ENCODE measurements at places on chromosomes 5 and 9. TPM values are rescaled to one million over a fixed set of nuclear protein-coding genes. Genes with fewer than 3 reads are reported as not detected.

- no peak overlapping the region for H3K4me3 ChIP-seq
- H3K27me3 ChIP-seq, result no peaks in the 10 kb centered on the region
- H3K36me3 ChIP-seq, result no peaks in the 10 kb centered on the region
- no peak for DNase-seq
Measured at GRCh38 chr9:137611623-137612609, 6.4 kb downstream of the ARRDC1 start.

- no peaks in the 10 kb centered on the region for H3K36me3 ChIP-seq
- H3K27me3 ChIP-seq, result no peaks in the 10 kb centered on the region
- H3K4me1 ChIP-seq, result no peaks in the 10 kb centered on the region
- no peak for DNase-seq
- H3K27ac ChIP-seq, result no peak overlapping the region
Measured at GRCh38 chr5:109164001-109164400, 245.8 kb downstream of the PJA2 start.

DNA sequence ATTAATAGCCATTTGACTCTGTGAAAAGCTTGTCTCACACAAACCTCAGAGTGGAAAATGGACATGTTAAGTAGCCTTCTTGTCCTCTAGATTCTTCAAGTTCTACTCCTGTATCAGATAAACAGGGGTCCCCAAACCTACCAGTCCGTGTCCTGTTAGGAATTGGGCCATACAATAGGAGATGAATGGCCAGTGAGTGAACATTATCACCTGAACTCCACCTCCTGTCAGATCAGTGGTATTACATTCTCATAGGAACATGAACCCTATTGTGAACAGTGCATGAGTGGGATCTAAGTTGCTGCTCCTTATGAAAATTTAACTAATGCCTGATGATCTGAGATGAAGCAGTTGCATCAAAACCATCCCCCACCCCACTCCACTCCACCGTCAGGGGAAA, 136.3 kb downstream of the TMEM232 start:
- H3K4me3 ChIP-seq, result no peak overlapping the region
- no peak for DNase-seq
- H3K27ac ChIP-seq, result no peak overlapping the region
- H3K4me1 ChIP-seq, result no peaks in the 10 kb centered on the region

- H3K4me3 ChIP-seq, result no peak overlapping the region
- no peaks in the 10 kb centered on the region for H3K36me3 ChIP-seq
- no peak overlapping the region for H3K27ac ChIP-seq
- no peaks in the 10 kb centered on the region for H3K4me1 ChIP-seq
- no peak for DNase-seq
- no peaks in the 10 kb centered on the region for H3K27me3 ChIP-seq
Measured at GRCh38 chr5:164233791-164234190, 728.4 kb downstream of the MAT2B start.

GRCh38 chr9:83960991-83961390, 19.0 kb downstream of the HNRNPK start:
- DNase-seq, result no peak
- H3K27me3 ChIP-seq, result no peaks in the 10 kb centered on the region
- no peak overlapping the region for H3K27ac ChIP-seq
- H3K4me1 ChIP-seq, result no peaks in the 10 kb centered on the region

- H3K4me1 ChIP-seq, result no peaks in the 10 kb centered on the region
- H3K36me3 ChIP-seq, result no peaks in the 10 kb centered on the region
- no peak for DNase-seq
- no peak overlapping the region for H3K4me3 ChIP-seq
Measured at GRCh38 chr5:15254607-15255006, 245.4 kb upstream of the FBXL7 start.

DNA sequence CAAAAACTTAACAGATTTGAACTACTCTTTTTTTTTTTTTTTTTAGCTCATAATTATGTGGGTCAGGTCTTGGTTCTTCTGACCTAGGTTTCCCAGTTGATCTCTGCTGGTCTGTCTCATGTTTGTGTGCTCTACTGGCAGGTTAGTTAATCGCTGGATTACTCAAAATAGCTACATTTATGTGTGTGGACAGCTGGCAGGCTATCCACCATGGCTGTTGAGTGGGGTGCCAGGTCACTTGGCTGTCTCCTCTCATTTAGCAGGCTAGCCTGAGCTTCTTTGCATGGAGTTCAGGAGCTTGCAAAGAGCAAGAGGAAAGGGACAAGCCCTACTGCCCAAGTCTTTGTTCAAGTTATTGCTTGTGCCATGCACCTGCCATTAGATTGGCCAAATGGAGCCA, 9.3 kb downstream of the ADCY2 start:
- no peak overlapping the region for H3K27ac ChIP-seq
- H3K27me3 ChIP-seq, result no peaks in the 10 kb centered on the region
- no peak overlapping the region for H3K4me3 ChIP-seq

DNA sequence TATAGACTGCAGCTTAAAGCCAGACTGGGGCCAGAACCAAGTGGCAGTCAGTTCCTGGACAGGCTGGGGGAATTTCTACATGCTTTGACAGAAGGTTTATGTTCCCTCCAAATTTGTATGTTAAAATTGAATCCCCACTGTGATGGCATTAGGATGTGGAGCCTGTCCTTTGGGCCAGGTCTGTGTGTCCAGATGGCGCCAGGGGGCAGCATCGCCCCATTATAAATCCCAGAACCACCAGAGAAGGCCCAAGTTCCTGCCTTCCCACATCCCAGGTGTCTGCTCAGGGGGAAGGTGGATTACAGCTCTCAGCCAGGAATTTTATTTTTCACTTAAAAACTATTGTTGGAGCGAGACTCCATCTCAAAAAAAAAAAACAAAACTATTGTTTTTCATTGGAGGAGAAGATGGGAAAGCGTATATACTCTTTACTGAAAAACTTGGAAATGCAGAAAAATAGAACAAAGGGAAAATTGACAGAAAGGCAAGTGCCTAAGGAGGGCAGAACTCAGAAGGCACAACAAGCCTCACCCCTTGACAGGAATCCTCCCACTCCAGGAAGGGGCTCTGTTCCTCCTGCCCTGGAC, 5.0 kb downstream of the IL3 start:
- no peaks in the 10 kb centered on the region for H3K36me3 ChIP-seq
- peak; percentile 31 for DNase-seq

- no peak overlapping the region for H3K27ac ChIP-seq
- DNase-seq, result no peak
- no peaks in the 10 kb centered on the region for H3K4me1 ChIP-seq
- H3K4me3 ChIP-seq, result no peak overlapping the region
Measured at GRCh38 chr5:172545291-172545801, 91.0 kb upstream of the SH3PXD2B start.

- no peaks in the 10 kb centered on the region for H3K27me3 ChIP-seq
- H3K4me3 ChIP-seq, result no peak overlapping the region
- H3K27ac ChIP-seq, result no peak overlapping the region
- H3K36me3 ChIP-seq, result no peaks in the 10 kb centered on the region
- no peak for DNase-seq
- H3K4me1 ChIP-seq, result no peaks in the 10 kb centered on the region
Measured at GRCh38 chr9:136255896-136256890, 10.6 kb upstream of the QSOX2 start.

- H3K4me1 ChIP-seq, result peaks cover 35% of the 10 kb centered on the region
- H3K27ac ChIP-seq, result no peak overlapping the region
- no peaks in the 10 kb centered on the region for H3K36me3 ChIP-seq
- no peak overlapping the region for H3K4me3 ChIP-seq
- no peaks in the 10 kb centered on the region for H3K27me3 ChIP-seq
Measured at GRCh38 chr5:95870105-95870672, 47.7 kb upstream of the GLRX start.

DNA sequence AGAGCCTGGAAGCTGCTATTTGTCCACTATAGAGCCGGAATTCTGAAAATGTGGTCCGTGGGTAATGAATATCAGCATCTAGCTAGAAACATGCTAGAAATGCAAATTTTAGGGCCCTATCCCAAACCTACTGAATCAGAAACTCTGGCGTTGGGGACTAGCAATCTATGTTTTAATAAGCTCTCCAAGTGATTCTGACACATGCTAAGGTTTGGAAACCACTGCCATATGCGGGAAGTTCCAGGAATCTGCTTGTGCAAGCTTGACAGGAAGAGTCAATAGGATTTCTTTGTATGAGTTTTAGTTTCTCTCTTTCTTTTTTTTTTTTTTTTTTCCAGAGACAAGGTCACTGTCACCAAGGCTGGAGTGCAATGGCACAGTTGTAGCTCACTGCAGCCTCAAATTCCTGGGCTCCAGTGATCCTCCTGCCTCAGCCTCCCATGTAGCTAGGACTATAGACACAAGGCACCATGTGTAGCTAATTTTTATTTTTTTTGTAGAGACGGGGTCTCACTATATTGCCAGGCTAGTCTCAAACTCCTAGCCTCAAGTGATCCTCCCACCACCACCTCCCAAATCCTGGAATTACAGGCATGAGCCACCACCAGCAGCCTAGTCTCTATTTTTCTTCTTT, 26.4 kb upstream of the CARNMT1 start:
- H3K36me3 ChIP-seq, result no peaks in the 10 kb centered on the region
- no peaks in the 10 kb centered on the region for H3K4me1 ChIP-seq
- no peak overlapping the region for H3K27ac ChIP-seq
- no peak for DNase-seq

DNA sequence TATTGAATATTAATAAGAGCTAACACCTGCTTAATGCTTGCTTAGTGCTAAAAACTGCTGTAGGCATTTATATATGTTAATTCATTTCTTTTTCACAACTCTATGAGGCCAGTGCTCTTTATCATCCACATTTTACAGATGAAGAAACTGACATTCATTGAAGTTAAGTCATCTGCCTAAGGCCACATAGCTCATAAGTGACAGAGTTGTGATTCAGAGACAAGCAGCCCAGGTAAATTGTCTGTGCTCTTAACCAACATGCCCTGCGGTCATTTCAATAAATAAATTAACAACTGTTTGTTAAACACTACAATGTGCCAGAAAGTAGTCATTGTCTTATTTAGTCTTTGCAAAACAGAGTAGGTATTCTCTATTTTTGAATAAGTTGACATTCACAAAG, 1354.4 kb upstream of the C9orf72 start:
- no peak overlapping the region for H3K27ac ChIP-seq
- DNase-seq, result no peak
- H3K36me3 ChIP-seq, result no peaks in the 10 kb centered on the region
- H3K4me1 ChIP-seq, result no peaks in the 10 kb centered on the region
- H3K27me3 ChIP-seq, result no peaks in the 10 kb centered on the region

GRCh38 chr5:137296213-137296781, 202.8 kb downstream of the SPOCK1 start:
- DNase-seq, result no peak
- H3K27me3 ChIP-seq, result no peaks in the 10 kb centered on the region
- H3K4me1 ChIP-seq, result no peaks in the 10 kb centered on the region
- no peak overlapping the region for H3K27ac ChIP-seq
- H3K36me3 ChIP-seq, result no peaks in the 10 kb centered on the region
- H3K4me3 ChIP-seq, result no peak overlapping the region

DNA sequence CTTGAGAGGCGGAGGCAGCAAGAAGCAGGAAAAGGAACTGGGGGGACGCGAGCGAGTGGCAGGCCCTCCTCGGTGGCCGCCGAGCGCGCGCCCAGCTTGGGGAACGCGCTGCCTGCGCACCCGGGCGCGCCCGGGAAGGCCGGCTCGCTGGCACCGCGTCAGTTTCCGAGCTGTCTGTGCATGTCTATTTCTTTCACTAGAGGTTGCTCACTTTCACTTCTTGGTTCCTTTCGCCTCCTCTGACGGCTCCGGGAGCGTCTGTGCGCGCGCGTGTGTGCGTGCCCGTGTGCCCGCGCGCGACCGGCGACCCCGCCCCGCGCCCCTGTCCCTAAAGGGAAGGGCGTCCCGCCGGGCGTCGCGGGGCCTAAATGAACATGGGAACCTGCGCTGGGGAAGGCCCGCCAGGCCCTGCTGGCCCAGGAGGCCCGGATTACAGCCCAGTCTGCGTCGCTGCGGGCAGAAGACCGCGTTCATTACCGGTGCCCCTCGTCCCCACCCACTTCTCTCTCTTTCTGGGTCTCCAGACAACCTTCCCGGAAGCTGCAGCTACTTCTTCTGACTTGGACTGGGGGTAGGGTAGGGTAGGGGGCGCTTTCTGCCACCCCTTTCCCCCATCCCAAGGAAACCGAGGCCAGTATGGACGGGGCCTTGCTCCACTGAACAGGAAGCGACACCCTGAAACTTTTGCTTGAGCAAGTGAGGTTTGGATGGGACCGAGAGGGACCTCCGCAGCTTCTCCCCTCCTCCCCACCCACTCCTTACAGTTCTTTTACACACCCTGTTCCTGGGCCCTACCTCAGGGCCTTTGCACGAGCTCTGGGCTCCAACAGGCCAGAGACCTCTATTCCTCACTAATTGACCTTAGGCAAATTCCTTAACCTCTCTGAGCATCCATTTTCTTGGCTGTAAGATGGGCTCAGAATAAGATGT, 205.8 kb upstream of the IER5L start:
- H3K4me1 ChIP-seq, result peaks cover 14% of the 10 kb centered on the region
- peak overlapping the region; percentile 38 for H3K27ac ChIP-seq
- peak; percentile 77 for DNase-seq
- H3K36me3 ChIP-seq, result no peaks in the 10 kb centered on the region
- peak overlapping the region; percentile 74 for H3K4me3 ChIP-seq
- no peaks in the 10 kb centered on the region for H3K27me3 ChIP-seq

- DNase-seq, result no peak
- no peak overlapping the region for H3K27ac ChIP-seq
- no peaks in the 10 kb centered on the region for H3K27me3 ChIP-seq
- H3K4me1 ChIP-seq, result no peaks in the 10 kb centered on the region
- no peak overlapping the region for H3K4me3 ChIP-seq
- H3K36me3 ChIP-seq, result no peaks in the 10 kb centered on the region
Measured at GRCh38 chr9:6938447-6938846, 180.7 kb downstream of the KDM4C start.

GRCh38 chr9:17776735-17777134, 197.9 kb downstream of the SH3GL2 start:
- H3K4me3 ChIP-seq, result no peak overlapping the region
- H3K27me3 ChIP-seq, result no peaks in the 10 kb centered on the region
- H3K27ac ChIP-seq, result no peak overlapping the region
- no peaks in the 10 kb centered on the region for H3K36me3 ChIP-seq

The C9orf153 gene
- polyA plus RNA-seq, result not detected

The FANCG gene
- polyA plus RNA-seq, result 10.0 TPM

The SPATA31A3 gene
- polyA plus RNA-seq, result not detected

The OR13J1 gene
- not detected for polyA plus RNA-seq

The ADGRV1 gene
- polyA plus RNA-seq, result not detected

The IL33 gene
- not detected for polyA plus RNA-seq

The C5orf34 gene
- 0.91 TPM for polyA plus RNA-seq

The TEX48 gene
- polyA plus RNA-seq, result not detected

The IRX2 gene
- polyA plus RNA-seq, result not detected

The ARID3C gene
- polyA plus RNA-seq, result not detected

The IPPK gene
- polyA plus RNA-seq, result 9.2 TPM

The NR4A3 gene
- 0.60 TPM for polyA plus RNA-seq
